B cell (primary cell): ENCODE measurements at places on chromosomes 7 and 10.

DNA sequence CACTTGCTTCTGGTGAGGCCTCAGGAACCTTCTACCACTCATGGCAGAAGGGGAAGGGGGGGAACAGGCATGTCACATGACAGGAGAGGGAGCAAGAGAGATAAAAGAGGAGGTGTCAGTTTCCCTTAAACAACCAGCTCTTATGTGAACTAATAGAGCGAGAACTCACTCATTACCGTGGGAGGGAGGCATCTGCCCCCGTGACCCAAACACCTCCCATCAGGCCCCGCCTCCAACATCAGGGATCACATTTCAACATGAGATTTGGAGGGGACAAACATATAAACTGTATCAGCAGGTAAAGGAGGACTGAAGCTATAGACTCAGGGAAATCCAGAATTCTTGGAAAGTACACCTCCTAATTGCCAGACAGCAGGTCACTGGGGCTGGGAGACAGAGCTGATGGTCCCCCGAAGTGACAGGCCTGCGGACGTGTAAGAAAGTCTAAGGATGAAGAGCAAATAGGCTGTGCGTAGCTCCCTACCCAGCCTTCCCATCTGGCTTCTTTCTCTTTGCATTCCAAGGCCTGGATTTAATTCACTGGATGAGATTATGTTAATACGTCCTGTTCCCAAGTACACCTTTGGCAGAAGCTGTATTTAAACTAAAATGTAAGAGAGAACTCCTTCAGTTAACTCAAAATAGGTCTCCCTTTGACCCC lies 186.7 kb upstream of the LYZL2 start:
- no peaks in the 10 kb centered on the region for H3K27me3 ChIP-seq
- H3K4me1 ChIP-seq: no peaks in the 10 kb centered on the region
- H3K27ac ChIP-seq: no peak overlapping the region
- no peak overlapping the region for H3K4me3 ChIP-seq
- no peak for DNase-seq

GRCh38 chr7:90804370-90804769 lies 208.2 kb downstream of the CDK14 start:
- H3K4me3 ChIP-seq: no peak overlapping the region
- no peaks in the 10 kb centered on the region for H3K27me3 ChIP-seq
- H3K27ac ChIP-seq: no peak overlapping the region

DNA sequence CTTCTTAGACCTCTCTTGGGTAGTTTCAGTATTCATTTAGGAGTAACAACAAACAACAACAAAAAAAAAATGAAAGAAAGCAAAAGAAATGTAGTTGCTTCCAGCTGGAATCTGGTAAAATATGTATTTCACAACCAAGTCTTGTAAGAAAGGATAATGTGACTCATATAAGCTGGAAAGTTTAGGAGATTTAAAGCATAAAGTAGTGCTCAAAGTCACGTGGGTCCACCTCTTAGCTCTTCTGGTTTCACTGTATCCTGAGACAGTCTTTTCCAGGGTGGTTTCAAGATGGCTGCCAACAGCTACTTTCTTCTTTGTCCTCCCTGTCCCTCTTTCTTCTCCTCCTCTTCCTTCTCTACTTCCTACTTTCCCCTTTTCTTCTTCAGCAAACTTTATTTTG lies 69.5 kb upstream of the CDK13 start:
- H3K27ac ChIP-seq: no peak overlapping the region
- H3K36me3 ChIP-seq: no peaks in the 10 kb centered on the region
- H3K4me1 ChIP-seq: no peaks in the 10 kb centered on the region
- no peak for DNase-seq
- no peaks in the 10 kb centered on the region for H3K27me3 ChIP-seq

- peak; percentile 49 for DNase-seq
- no peak overlapping the region for H3K4me3 ChIP-seq
- H3K4me1 ChIP-seq: peaks cover 15% of the 10 kb centered on the region
- H3K27me3 ChIP-seq: no peaks in the 10 kb centered on the region
These were observed 10.6 kb upstream of the DNMBP start for GRCh38 chr10:100020142-100020885.

DNA sequence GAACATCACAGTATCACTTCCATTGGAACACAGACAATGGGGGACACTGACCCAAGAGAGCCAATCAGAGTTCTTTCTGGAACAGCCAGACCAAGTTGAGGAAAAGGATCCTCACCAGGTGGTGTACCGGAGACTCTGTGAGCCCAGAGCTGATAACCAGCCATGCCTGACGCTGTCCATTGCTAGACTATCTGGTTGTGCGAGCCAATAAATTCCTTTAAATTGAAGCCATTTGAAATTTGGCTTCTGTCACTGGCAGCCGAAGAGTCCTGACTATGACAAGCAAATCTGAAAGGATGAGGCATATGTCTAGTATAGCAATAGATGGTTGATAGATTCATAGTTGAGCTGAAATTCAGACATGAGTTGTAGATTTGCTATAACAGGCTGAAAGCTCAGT lies 3.1 kb upstream of the LHPP start:
- H3K4me1 ChIP-seq: peaks cover 11% of the 10 kb centered on the region
- DNase-seq: no peak
- H3K36me3 ChIP-seq: no peaks in the 10 kb centered on the region
- no peak overlapping the region for H3K4me3 ChIP-seq

DNA sequence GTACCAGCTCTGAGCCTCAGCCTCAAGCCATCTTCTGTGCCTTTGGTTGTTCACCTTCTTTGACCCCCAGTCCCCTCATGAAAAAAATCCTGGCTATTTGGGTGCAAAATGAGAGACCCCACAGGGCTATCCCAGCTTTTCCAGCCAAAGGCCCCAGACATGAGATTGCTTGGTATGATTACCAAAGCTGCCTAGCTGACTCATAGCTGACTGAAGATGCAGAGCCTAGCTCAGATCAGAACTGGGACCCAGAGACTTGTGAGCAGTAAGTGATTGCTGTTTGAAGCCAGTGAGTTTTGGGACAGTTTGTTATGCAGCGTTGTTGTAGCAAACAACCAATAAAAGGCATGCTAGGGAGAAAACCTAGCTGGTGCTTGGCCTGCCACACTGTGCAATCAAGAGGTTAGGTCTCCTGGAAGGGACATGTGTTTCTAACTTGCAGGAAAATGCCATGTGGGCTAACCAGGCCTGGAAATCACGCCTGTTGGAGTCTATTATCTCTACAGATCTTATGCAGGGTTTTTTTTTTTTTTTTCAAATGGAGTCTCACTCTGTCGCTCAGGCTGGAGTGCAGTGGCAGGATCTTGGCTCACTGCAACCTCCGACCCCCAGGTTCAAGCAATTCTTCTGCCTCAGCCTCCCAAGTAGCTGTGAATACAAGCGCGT lies 48.0 kb upstream of the DAGLB start:
- no peak overlapping the region for H3K27ac ChIP-seq
- no peaks in the 10 kb centered on the region for H3K36me3 ChIP-seq
- H3K4me3 ChIP-seq: no peak overlapping the region
- DNase-seq: no peak
- H3K27me3 ChIP-seq: no peaks in the 10 kb centered on the region

- H3K36me3 ChIP-seq: no peaks in the 10 kb centered on the region
- no peak overlapping the region for H3K27ac ChIP-seq
- no peak overlapping the region for H3K4me3 ChIP-seq
- no peaks in the 10 kb centered on the region for H3K27me3 ChIP-seq
These were observed 20.3 kb upstream of the ETV1 start for GRCh38 chr7:14009453-14010418.

GRCh38 chr10:114176511-114176910 lies 2.5 kb upstream of the CCDC186 start:
- no peak overlapping the region for H3K4me3 ChIP-seq
- H3K36me3 ChIP-seq: no peaks in the 10 kb centered on the region
- peaks cover 13% of the 10 kb centered on the region for H3K4me1 ChIP-seq

GRCh38 chr7:128830231-128831177 lies at the start of gene FLNC:
Gene FLNC (plus strand): TSS chr7:128830406. CDS start chr7:128830638, 232 bp downstream.
- no peak within 1 kb of the TSS for H3K27ac ChIP-seq
- H3K4me3 ChIP-seq: peak within 1 kb of the TSS; percentile 28
- peak; percentile 67 for DNase-seq
- H3K4me1 ChIP-seq: peaks cover 32% of the 10 kb centered on the region

DNA sequence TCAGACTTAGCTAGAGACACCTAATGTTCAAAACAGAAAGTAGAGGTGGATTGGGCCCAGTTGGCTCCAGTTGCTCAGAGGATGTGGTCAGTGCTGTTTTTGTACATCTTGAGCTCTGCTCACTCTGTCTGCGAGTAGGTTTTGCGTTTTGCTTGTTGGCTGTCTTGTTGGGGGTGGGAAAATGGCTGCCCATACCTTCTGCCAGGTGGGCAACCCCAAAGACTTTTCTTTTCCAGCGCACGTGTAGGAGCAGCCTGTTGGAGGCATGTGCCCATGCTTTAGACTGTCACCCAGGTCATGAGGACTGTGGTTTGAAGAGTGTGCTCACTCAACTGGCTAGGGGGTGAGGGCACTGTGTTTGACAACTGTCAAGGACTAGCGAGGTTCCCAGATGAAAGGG lies 73.9 kb downstream of the KAT6B start:
- no peak overlapping the region for H3K4me3 ChIP-seq
- H3K4me1 ChIP-seq: peaks cover 25% of the 10 kb centered on the region
- no peaks in the 10 kb centered on the region for H3K27me3 ChIP-seq

GRCh38 chr7:82677493-82677892 lies 233.9 kb upstream of the CACNA2D1 start:
- no peak overlapping the region for H3K27ac ChIP-seq
- no peaks in the 10 kb centered on the region for H3K4me1 ChIP-seq
- H3K36me3 ChIP-seq: no peaks in the 10 kb centered on the region
- DNase-seq: no peak
- H3K27me3 ChIP-seq: no peaks in the 10 kb centered on the region

- H3K4me3 ChIP-seq: no peak overlapping the region
- H3K36me3 ChIP-seq: no peaks in the 10 kb centered on the region
- no peak overlapping the region for H3K27ac ChIP-seq
- peaks cover 16% of the 10 kb centered on the region for H3K4me1 ChIP-seq
- H3K27me3 ChIP-seq: no peaks in the 10 kb centered on the region
These were observed 2.3 kb upstream of the PRKAR1B start for GRCh38 chr7:729140-730000.

- H3K36me3 ChIP-seq: no peaks in the 10 kb centered on the region
- DNase-seq: no peak
- no peaks in the 10 kb centered on the region for H3K27me3 ChIP-seq
- no peaks in the 10 kb centered on the region for H3K4me1 ChIP-seq
These were observed 68.2 kb downstream of the SLC13A1 start for GRCh38 chr7:123131556-123131955.

GRCh38 chr10:120783867-120784266 lies 67.3 kb upstream of the WDR11 start:
- no peaks in the 10 kb centered on the region for H3K4me1 ChIP-seq
- DNase-seq: no peak
- H3K4me3 ChIP-seq: no peak overlapping the region
- no peaks in the 10 kb centered on the region for H3K27me3 ChIP-seq
- no peaks in the 10 kb centered on the region for H3K36me3 ChIP-seq
- H3K27ac ChIP-seq: no peak overlapping the region

- H3K36me3 ChIP-seq: no peaks in the 10 kb centered on the region
- no peak overlapping the region for H3K4me3 ChIP-seq
- no peaks in the 10 kb centered on the region for H3K4me1 ChIP-seq
- H3K27me3 ChIP-seq: no peaks in the 10 kb centered on the region
- DNase-seq: no peak
- H3K27ac ChIP-seq: no peak overlapping the region
These were observed 20.5 kb upstream of the TRUB1 start for GRCh38 chr10:114917459-114917858.

- no peak overlapping the region for H3K4me3 ChIP-seq
- no peak for DNase-seq
- no peaks in the 10 kb centered on the region for H3K27me3 ChIP-seq
- no peaks in the 10 kb centered on the region for H3K4me1 ChIP-seq
- no peak overlapping the region for H3K27ac ChIP-seq
- no peaks in the 10 kb centered on the region for H3K36me3 ChIP-seq
These were observed 16.1 kb downstream of the TBATA start for GRCh38 chr10:70769121-70769520.

- H3K36me3 ChIP-seq: no peaks in the 10 kb centered on the region
- no peaks in the 10 kb centered on the region for H3K4me1 ChIP-seq
- H3K27ac ChIP-seq: no peak overlapping the region
- H3K27me3 ChIP-seq: no peaks in the 10 kb centered on the region
These were observed 69.4 kb downstream of the KIAA1217 start for GRCh38 chr10:24278176-24278889.

DNA sequence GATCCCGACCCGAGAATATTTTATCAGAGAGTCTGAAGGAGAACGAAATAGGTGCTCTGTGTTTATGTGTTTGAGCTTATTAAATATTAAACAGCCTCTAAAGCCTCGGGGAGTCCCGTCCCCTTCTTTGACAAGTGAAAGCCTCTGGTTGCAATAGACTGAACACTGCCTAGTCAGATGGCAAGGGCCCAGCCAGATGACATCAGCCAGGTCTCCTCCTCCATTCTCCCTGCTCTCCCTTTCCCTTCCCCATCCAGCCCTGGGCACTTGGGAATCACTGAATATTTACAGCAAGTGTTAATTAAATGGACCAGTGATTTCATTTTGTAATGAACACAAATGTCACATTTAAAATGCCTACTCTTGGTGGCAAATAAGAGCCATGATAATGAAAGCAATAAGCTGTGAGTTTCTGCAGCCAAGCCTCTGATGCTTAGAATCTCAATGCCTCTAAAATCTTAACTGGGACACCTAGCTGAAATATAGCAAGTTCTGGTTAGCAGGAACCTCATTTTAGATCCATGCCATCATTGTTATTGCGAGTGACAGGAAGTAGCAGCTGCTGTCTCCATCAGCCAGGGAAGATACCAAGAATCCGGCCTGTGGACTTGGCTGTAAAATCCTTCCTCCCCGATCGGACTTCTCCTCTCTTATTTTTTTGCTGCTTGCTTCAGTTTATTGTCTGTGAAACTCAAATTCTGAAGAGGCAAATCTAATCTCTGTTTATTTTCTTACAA lies 202.1 kb downstream of the PRPF18 start:
- peaks cover 29% of the 10 kb centered on the region for H3K4me1 ChIP-seq
- no peak for DNase-seq
- H3K27ac ChIP-seq: no peak overlapping the region
- H3K4me3 ChIP-seq: no peak overlapping the region
- no peaks in the 10 kb centered on the region for H3K27me3 ChIP-seq

- no peaks in the 10 kb centered on the region for H3K4me1 ChIP-seq
- no peak for DNase-seq
- no peak overlapping the region for H3K4me3 ChIP-seq
- no peaks in the 10 kb centered on the region for H3K36me3 ChIP-seq
- no peak overlapping the region for H3K27ac ChIP-seq
These were observed 117.4 kb upstream of the PFKP start for GRCh38 chr10:2949948-2950354.
